CD4-positive, alpha-beta T cell treated with Interleukin-1 beta for 1 hour (primary cell): ENCODE measurements at places on chromosomes 1 and 21.

- DNase-seq = no peak
Measured at GRCh38 chr1:25618433-25618808, 1.8 kb downstream of the MAN1C1 start.

DNA sequence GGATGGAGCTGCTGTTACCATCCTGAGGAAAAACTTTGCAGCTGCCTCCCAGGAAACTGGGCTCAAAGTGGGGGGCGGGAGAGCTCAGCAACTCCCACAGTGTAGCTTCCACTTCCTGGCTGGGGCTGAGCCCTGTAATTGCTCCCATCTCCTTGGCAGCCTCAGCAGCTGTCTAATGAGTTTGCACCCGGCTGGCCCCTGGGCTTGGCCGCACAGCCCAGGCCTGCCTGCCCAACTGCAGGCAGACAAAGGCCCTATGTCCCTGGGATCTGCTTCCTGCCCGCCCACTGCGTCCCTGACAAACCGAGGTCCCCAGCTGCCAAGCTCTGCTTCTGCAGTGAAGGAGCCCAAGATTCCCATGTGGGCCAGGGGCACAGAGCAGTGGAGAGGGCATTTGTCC is 30.1 kb downstream of the EDN2 start:
- no peak for DNase-seq

DNA sequence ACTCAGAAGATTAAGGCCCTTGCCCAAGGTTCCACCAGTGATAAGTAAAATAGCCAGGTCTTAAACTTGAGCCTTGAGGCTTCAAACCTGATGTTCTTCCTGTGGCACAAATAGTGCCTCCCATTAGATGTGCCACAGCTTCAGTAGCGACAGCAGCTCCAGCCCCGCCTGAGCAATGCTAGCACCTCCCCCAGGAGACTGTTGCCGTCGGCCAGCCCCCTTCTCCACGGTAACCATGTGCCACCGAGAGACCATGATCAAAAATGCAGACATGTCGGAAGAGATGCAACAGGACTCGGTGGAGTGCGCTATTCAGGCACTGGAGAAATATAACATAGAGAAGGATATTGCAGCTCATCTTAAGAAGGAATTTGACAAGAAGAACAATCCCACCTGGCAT is 32.2 kb downstream of the KLHDC7A start:
- DNase-seq = no peak

DNA sequence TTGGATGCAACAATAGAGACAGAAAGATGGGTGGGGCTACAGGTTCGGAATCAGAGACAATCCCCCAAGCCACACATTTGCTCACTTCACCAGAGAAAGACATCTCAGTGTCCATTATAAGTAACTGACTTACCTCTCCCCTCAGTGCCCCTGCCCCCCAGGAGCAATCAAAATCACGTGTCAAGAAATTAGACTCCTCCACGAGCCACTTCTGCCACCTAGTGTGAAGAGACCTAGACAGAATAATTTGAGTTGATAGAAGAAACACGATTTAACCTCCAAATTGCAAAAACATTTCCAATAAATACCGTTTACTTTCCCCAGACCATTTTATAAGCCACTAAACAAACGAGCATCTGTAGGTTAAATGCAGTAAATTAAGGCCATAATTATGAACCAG is 123.2 kb downstream of the SLC30A10 start:
- DNase-seq = no peak

- DNase-seq = peak; percentile 98
Measured at GRCh38 chr1:42462828-42463763, at the start of gene CCDC30. CCDC30 (plus strand) TSS chr1:42463286; CDS start chr1:42480552, 17,266 bp downstream.

DNA sequence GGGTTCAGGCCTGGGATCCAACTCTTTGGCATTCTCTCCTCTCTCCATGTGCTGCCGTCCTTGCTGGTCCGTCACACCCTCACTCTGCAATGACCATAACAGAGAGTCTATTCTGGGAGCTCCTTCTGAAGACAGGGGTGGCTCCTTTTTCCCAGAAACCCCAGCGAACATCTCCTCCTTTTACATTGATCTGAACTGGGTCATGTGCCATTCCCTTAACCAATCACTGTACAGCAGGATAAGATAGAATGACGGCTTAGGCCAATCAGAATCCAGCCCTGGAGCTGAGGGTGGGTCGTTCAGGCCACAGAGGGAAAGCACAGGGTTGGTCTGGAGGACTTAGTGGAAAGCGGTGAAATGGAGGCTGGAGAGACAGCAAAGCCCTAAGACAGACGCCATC is 740.1 kb downstream of the MATN1 start:
- no peak for DNase-seq

- no peak for DNase-seq
Measured at GRCh38 chr1:85911742-85912141, 203.5 kb upstream of the ZNHIT6 start.

GRCh38 chr1:165828669-165829329 is 1.4 kb downstream of the UCK2 start:
- DNase-seq = peak; percentile 3

- DNase-seq = no peak
Measured at GRCh38 chr1:75127916-75128717, 6.1 kb upstream of the LHX8 start.

GRCh38 chr1:44483089-44483874 is 78.2 kb downstream of the RNF220 start:
- DNase-seq = no peak

- no peak for DNase-seq
Measured at GRCh38 chr1:2925918-2926317, 95.3 kb upstream of the ACTRT2 start.

- peak; percentile 56 for DNase-seq
Measured at GRCh38 chr1:156625436-156626078, 6.3 kb downstream of the HAPLN2 start.

DNA sequence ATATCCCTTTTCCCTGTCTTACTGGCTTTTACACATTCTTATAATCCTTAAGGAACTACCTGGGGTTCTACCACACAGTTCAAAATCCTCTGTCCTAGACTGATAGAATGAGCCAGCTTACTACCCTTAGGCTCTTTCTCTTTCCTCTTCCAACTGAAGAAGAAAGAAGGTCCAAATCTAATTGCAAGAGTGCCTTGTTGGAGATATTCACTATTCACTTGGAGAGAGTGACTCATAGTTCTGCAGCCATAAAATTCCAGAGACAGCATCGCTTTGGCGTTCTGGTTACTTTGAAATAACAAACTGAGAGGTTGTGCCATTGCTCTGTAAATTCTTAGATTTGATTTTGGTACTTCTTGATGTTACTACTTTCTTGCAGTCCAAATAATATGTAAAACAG is 4.2 kb downstream of the CADM3 start:
- DNase-seq = no peak

GRCh38 chr21:38337793-38338192 is 81.0 kb downstream of the KCNJ15 start:
- no peak for DNase-seq

DNA sequence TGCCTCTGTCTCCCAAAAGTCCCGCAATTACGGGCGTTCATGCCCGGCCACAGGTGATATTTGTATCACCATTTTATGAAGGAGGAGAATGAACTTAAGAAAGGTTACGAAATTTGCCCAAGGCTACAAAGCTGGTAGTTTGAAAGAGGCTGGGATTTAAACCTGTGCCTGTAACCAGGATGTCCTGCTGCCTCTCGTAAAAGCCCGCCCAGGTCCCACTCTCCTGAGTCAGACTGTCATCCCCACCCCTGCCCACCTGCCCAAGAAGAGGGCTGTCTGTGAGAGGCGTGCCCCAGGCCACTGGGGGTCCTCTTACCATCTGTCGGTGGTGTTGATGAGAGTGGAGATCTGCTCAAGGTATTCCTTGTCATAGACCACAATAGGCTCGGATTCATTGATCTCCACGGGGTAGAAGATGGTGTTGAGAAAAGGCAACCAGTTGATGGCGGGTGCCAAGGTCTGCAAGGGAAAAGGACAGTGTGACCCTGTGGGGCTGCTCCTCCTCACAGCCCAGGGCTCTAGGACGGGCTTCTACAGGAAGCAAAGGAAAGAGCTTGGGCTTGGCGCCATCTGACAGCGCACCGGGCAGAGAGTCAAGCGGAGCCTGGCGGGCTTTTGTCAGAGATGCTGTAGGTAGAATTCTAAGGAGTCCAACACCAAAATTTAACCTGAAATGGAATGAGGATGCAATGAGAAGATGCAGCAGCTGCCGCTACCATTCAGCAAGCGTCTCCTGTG is 43.2 kb downstream of the ECE1 start:
- DNase-seq = no peak

GRCh38 chr1:223429821-223430220 is 36.6 kb downstream of the CCDC185 start:
- DNase-seq = no peak

- DNase-seq = no peak
Measured at GRCh38 chr1:185906186-185906585, 172.0 kb downstream of the HMCN1 start.

- no peak for DNase-seq
Measured at GRCh38 chr1:112532064-112532463, 23.3 kb downstream of the WNT2B start.

- DNase-seq = no peak
Measured at GRCh38 chr1:18637962-18638834, 7.6 kb downstream of the PAX7 start.

DNA sequence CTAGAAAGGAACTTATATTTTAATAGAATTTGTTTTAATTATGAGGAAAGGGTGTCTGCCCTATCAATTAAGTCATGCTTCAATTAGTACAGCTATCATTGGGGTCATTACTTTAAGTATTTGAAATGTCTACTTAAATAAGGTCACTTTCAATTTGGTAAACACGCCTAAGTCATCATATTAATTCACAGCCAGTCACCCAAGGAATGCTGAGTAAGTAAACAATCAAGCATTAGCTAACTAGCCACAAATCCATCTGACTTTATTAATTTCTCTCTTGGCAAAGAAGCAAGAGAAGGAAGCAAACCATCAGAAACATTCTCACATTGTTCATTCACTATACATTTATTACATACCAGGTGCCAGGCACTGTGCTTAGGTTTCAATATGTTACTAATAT is 1.2 kb upstream of the LRRC52 start:
- no peak for DNase-seq

DNA sequence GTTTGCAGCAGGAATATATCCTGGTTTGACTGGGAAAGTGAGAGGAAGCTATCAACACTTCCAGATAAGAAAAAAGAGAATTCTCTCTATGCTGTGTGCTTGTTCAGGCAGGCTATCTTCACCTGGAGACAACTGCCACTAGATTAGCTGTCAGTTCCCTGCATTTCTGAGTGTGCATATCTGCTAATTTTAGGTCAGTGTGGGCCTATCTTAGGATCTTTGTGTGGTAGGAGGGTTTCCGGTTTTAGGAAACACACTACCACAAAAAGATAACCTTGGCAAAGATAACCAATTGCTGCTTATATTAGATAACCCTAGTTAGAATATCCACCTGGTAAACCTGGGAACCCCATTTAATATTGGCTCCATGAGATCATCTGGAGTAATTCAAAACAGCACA is 22.5 kb upstream of the GBP5 start:
- no peak for DNase-seq

GRCh38 chr1:89807983-89808382 is 12.8 kb upstream of the LRRC8D start:
- no peak for DNase-seq

- peak; percentile 10 for DNase-seq
Measured at GRCh38 chr1:243253211-243253925, 1.7 kb downstream of the CEP170 start.

DNA sequence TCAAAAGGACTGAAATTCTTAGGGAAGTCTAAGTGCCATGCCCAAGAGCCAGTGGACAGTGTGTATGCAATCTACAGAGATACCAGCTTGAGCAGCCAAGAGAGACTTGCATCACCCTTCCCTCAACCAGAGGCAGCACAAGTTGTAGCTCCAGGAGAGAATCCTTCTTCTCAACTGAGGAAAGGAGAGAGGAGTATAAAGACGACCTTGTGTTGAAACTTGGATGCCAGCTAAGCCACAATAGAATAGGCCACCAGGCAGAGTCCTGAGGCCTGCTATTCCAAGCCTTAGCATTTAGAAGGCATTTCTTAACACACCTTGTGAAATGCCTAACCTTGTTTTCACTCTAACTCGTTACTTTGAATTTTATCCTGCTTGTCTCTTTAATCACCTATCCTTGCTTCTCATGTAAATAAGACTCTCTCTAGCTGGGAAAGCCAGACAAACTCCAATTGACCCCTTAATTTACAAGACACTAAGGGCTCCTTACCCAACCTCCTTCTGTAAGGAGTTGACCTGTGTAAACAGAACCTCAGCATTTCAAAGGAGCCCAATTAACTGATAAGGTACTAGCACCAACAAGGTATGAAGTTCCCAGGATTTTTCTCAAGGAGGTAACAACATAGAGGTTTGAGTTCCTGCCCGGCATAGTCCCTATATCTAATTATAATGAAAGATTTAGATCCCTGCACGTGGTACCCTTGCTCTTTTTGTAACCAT is 738.8 kb downstream of the AMY1C start:
- no peak for DNase-seq

GRCh38 chr21:36606983-36607325 is 92.0 kb upstream of the SIM2 start:
- DNase-seq = no peak

DNA sequence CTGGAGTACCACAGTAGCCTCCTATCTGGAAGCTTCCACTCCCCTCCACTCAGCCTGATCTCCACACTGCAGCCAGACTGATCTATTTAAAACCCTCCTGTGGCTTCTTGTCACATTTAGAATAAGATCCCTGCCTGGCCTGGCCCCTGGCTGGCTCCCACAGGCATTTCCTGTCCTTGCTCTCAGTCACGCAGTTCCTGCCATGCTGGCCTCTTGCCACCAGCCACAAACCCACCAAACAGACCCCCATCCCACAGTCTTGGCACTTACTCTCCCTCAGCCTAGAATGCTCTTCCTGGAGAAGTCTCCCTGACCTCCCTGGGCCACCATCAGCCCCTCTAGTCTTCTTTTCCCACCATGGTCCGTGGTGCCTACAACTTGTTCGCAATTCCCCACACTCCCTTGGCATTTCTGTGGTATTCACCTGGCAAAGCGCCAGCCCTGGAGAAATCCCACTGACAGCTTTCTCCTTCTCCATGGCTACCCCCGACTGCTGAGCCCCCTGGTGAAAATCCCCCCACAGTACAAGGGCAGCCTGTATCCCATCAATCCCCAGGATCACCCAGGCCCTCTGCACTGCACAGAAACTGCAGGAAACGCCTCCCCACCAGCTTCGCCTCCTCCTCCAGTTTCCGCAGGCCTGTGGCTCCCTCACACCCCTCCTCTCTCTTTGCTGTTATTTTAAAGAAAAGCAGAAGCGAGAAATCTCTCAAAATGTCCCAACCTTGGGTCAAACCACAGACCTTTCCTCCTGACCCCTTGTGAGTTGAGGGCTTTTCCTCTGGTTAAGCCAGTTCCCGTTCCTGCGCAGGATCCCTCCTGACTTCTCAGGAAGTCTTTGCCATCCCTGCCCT is 94.5 kb downstream of the SYT2 start:
- peak; percentile 50 for DNase-seq

DNA sequence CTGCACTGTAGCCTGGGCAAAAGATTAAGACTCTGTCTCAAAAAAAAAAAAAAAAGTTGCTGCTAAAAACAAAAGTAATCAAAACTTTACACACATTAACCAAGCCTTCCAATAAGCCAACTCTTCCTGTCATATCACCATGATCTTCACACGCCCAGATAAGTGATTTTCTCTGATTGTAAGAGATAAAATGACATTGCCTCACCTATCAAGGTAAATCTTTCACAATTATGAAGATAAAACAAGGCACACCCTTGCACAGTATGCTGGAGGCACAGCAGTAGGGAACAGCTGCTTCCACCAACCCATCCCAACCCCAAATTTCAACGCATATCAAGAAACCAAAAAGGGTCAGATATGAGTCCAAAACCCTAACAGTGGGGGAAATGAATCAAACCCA is 8.8 kb upstream of the TIAM1 start:
- DNase-seq = peak; percentile 21

GRCh38 chr1:170596701-170597100 is 64.7 kb downstream of the GORAB start:
- DNase-seq = no peak

GRCh38 chr1:10980094-10980577 is 32.3 kb upstream of the TARDBP start:
- no peak for DNase-seq
